ENCODE measurements at places on chromosomes 3 and 15. TPM values are rescaled to one million over a fixed set of nuclear protein-coding genes. Genes with fewer than 3 reads are reported as not detected.

ZBED2 gene
- 0.09 TPM for total RNA-seq

DNA sequence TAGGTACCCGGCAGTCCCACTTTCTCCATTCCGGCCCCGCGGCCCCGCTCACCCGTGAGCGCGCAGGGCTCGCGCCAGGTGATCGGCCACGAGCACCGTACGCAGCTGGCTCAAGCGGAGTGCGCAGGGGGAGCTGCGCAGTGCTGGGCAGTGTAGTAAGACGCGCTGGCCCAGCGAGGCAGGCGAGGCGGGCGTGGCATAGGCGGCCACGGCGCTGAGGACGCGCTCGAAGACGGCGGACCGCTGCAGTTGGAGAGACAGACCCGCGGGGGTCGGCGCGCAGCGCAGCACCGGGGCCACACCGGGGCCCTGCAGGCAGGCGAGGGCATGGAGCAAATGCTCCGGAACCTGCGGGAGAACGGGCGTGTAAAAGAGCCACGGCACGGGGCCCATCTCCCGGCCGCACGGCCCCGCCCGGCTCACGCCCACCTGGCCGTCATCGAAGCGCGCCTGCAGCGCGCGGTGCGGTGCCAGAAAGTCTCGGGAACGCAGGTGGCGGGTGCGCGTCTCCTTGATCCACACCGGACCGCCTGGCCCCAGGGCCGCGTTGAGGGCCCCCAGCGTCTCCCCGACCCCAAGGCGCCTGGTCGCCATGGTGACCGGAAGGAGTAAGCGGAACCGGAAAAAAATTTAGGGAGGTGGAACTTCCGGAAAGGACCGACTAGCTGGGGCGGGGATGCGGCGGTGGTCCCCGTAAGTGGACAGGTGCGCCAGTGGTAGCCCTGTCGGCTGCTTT, at the start of gene DALRD3:
Gene DALRD3 (minus strand): TSS at position 610 of the 736 bp plus-strand sequence. CDS start 16 bp downstream, at position 594.
- peak; percentile 78 for DNase-seq

UACA gene
- 44.8 TPM for total RNA-seq

GRCh38 chr15:70098153-70098460, 390 bp upstream of the TLE3 start:
- no peak for DNase-seq

MAGI1 gene
- total RNA-seq, result 58.2 TPM

OIP5 gene
- 30.4 TPM for total RNA-seq

- DNase-seq, result no peak
Observed at GRCh38 chr15:58115692-58116091, 22.5 kb upstream of the AQP9 start.

TRNT1 gene
- total RNA-seq, result 17.9 TPM

GRCh38 chr15:43513550-43513949, 3.9 kb upstream of the MAP1A start:
- DNase-seq, result no peak

CLDN16 gene
- not detected for total RNA-seq

Data from WTC11 (cell line).